ENCODE measurements at places on chromosomes 7 and 10. TPM values are rescaled to one million over a fixed set of nuclear protein-coding genes. Genes with fewer than 3 reads are reported as not detected.

Gene PNLIPRP2
- total RNA-seq: not detected

DNA sequence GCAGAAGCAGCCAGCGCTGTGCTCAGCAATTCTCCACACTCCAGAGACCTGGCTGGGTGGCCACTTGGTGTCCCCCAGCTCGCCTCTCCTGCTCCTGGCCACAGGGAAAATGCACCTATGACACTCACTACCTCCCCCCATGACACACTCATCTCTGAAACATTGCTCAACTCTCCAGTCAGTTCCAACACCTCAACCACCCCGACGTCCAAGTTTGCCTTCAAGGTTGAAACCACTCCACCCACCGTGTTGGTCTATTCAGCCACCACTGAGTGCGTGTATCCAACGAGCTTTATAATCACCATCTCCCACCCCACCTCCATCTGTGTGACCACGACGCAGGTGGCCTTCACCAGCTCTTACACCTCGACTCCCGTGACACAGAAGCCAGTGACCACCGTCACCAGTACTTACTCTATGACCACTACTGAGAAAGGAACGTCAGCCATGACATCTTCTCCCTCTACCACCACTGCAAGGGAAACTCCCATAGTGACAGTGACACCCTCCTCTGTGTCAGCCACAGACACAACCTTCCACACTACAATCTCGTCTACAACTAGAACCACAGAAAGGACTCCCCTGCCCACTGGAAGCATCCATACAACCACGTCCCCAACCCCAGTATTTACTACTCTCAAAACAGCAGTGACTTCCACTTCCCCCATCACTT lies 2.7 kb downstream of the MUC3A start:
- no peak for DNase-seq

Gene ATP6V0E2
- 46.3 TPM for total RNA-seq

DNA sequence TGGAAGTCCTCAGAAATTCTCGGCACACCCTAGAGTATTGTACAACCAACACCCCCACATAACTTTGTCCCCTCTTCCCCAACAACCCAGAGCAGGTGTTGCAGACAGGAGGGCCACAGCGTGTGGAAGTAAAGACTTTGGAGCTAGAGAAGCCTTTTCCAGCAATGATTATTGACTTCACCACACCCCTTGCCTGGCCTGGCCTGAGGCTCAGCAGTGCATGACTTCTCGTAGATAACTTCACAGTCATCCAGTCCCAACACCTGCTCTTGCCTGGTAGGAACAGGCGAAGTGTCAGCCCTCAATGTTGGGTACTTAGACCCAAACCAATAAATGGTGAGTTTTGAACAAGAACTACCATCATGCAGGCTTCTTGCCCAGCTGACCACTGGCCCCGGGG lies 36.7 kb downstream of the GOT1 start:
- no peak for DNase-seq

- no peak for DNase-seq
Measured at GRCh38 chr10:107098326-107098725, 66.2 kb downstream of the SORCS1 start.

- DNase-seq: no peak
Measured at GRCh38 chr10:126223512-126224067, 164.7 kb downstream of the ADAM12 start.

Gene EPO
- not detected for total RNA-seq

Gene PRR15
- total RNA-seq: not detected

DNA sequence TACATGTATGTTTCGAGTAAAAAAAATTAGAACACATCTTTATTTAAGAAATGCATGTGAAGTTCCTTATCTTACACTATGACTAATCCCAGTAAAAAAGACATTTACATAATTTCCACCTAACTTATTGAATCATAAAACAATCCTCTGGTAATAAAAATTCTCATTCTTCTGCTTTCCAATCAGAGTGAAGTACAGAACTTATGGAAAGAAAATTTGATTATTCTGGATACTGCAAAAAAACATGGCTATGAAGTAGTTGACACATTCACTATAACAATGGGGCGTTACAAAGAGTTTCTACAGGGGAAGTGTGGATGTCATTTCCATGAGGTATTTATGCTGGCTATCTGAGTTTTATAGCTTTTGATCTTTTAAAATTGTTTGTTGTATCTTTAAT lies 57.7 kb upstream of the WNT16 start:
- DNase-seq: no peak

GRCh38 chr7:84336303-84336702 lies 141.7 kb upstream of the SEMA3A start:
- DNase-seq: no peak

DNA sequence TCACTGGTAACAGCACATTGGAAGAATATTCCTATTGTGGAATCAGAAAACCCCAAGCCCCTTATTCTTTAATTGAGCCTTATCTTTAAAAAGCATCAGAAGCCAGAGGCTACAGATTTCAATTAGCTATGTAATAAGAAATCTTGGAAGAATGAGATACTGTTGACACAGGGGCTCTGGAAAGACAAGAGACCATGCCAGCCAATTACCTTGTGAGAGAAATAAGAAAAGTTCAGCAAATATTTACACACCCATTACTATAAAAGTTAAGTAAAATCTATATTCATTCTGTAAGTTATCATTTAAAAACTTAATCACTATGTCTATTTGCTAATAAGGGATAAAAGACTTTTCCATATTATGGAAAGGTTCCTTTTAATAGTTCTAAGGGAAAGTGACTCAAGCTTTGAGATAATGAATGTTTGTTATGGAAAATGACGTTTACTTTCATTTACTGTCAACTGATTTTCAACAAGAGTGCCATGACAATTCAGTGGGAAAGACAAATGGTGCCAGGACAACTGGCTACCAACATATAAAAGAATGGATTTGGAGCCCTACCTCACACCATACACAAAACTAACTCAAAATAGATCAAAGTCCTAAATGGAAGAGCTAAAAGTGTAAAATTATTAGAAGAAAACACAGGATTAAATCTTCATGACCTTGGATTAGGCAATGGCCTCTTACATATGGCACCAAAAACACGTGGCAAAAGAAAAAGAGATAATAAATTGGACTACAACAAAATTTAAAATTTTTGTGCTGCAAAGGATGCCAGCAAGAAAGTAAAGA lies 28.3 kb downstream of the ZFAND2A start:
- DNase-seq: no peak

GRCh38 chr7:36217961-36218284 lies 64.9 kb downstream of the EEPD1 start:
- no peak for DNase-seq

Gene AQP1
- total RNA-seq: 117 TPM

Gene PALD1
- 2.5 TPM for total RNA-seq

Gene VIPR2
- total RNA-seq: 0.44 TPM

DNA sequence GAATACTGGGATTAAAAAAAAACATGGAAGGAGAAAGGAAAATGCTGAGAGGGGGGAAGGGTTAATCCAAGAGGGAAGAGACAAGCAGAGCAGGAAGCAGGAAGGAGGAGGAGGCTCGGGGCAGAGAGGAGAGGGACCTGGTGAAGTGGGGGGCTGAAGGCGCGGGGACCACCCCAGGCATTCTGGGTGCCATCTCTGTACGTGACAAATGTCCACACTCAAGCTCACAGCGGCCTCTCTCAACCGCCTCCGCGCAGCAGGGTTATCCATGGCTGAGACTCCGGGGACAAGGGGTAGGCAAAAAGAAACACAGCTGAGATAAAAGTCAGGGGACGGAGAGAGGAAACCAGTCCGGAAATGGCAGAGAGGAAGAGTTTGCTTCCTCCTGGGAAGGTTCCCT lies 33.9 kb downstream of the EN2 start:
- DNase-seq: no peak

Gene GRID2IP
- 0.13 TPM for total RNA-seq

GRCh38 chr10:125231116-125231812 lies 70.9 kb upstream of the CTBP2 start:
- DNase-seq: peak; percentile 35

DNA sequence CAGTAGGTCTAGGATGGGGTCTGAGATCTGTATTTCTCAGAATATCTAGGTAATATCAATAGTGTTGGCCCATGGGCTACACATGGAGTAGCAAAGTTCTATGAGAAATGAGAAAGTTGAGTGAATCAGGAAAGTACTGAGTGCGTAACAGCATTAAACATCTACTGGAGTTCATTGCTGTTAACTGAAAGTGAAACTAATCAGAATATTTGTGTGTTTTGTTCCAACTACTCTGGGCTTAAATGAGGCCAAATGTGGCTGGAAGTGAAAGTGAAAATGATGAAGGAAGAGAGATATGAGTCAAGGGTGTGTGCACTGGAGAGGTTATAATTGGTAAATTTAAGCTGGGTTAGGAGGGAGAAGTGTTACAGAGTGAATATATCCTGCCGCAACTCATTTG lies 46.5 kb downstream of the TMEM106B start:
- no peak for DNase-seq

DNA sequence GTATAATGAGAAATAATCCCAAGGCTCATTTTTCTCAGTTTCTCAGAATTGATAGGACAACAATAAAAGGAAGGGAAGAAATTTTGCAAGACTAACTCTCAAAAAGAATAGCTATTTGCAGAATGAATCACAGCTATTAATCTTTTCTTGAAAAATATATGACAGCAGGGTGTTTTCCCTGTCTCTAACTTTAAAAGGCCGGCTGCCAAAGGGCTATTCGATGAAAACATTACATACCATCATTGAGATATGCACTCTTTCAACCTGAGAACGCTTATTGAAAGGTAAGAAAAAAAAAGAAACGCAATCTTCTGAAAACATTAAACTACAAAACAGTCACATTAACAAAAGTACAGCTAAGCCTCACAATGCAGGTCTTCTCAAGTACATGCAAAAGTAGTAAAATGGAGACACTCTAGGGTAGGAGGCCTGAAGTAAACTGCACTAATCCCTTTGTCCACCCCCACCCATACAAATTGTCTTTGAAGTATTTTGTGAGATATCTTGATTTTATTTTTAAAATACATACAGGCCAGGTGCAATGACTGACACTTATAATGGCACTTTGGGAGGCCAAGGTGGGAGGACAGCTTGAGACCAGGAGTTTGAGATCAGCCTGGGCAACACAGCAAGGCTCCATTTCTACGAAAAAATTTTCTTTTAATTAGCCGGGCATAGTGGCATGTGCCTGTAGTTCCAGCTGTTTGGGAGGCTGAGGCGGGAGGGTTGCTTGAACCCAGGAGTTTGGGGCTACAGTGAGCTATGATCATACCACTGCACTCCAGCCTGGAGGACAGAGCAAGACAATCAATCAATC lies 83.0 kb downstream of the PARD3 start:
- no peak for DNase-seq

Gene ARMH3
- 9.7 TPM for total RNA-seq

- no peak for DNase-seq
Measured at GRCh38 chr10:8238986-8239385, 184.5 kb downstream of the GATA3 start.

DNA sequence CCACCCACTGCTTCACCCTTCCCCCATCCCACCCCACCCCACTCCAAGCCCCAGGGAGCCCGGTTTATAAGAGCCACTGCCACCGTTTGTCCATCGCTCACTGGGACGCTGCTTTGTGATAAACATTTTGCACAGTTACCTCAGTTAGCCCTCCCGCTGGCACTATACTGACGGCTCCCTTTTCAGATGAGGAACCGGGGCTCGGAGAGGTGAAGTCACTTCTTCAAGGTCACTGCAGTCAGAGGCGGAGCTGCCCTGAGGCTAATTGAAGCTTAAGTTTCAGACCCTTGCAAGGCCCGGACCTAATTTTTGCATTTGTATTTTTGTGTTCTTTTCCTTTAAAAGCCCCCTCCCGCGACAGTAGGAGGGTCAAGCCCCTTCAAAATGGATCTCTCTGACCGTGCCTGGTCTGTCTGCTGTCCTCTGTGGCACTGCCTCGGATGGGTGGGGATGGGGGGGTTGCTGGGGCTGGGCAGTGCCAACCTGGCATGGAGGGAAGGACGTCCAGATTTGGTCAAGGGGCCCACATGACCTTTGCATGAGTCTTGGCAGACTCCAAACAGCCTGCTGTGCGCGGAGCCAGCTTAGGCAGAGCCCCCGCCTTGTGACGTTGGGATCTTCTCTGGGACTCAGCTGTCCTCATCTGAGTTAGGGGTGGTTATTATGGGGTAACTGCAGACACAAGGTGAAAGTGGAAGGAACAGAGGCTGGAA lies 17.7 kb upstream of the NODAL start:
- no peak for DNase-seq

Gene KLF14
- total RNA-seq: 0.41 TPM

- DNase-seq: no peak
Measured at GRCh38 chr7:72674394-72674793, 153.6 kb downstream of the TYW1B start.

Gene ORC5
- total RNA-seq: 6.8 TPM

Gene GIMAP1
- 5.2 TPM for total RNA-seq

- DNase-seq: no peak
Measured at GRCh38 chr10:11218395-11218794, 200.7 kb downstream of the CELF2 start.

Gene VPS26A
- 21.0 TPM for total RNA-seq

Gene HKDC1
- total RNA-seq: not detected

Gene RBP3
- total RNA-seq: not detected

GRCh38 chr7:98562871-98563495 lies 54.1 kb upstream of the NPTX2 start:
- no peak for DNase-seq

GRCh38 chr7:122515404-122515803 lies 183.5 kb downstream of the RNF133 start:
- DNase-seq: no peak

GRCh38 chr7:141986923-141987322 lies 8.8 kb upstream of the MGAM start:
- DNase-seq: no peak

DNA sequence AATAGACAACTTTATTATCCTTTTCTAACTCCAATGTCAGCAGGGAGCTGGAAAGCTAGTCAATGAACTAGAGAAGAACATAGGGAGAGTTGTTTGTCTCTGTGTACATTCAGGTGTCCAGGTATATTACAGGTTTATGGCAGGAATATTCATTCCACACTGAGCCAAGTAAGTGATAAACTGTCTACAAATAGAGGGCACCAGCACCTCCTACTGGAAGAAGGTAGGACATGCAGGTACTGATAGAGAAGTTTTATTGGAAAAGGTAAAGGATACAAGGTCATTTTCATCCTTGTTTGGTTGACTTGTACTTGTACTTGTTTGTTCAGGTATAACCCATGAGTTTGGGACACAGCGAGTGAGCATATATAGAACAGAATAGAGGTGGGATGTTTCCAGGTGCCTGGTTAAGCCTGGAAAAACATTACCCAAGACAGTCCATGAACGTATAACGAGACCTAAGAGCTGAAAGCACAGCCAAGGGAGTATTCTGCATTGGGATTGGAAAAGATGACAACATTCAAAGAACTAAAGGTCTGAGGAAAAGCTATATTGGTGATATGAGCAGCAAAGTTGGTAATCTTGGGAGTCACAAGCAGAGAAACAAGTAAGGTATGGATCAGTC lies 61.4 kb upstream of the PPP1R3C start:
- DNase-seq: no peak

Gene SH2D4B
- not detected for total RNA-seq

Gene NXPH1
- not detected for total RNA-seq

DNA sequence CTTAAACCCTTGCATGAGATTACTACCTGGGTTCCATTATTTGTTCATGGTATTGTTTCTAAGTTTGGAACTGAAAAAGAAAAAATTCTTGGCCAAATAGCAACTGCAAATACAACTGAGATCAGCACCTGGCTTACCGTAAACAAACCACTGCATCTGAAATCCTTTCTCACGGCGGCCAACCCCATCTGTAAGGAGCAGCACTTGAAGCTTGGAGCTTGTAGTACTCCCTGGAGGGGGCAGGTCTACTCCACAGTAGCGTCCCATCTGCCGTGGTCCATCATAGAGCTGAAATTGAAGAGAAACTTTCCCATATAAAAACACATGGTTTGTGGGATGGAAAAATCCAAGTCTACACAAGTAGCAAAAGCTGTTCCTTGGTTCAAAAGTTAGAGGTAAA lies 109.9 kb downstream of the CUBN start:
- DNase-seq: no peak
